ENCODE measurements at places on chromosomes 1 and 21.

GRCh38 chr1:94045465-94046056 is 75.4 kb downstream of the ABCA4 start:
- peak; percentile 92 for DNase-seq

GRCh38 chr1:11311816-11312755 is 39.1 kb downstream of the UBIAD1 start:
- no peak for DNase-seq

DNA sequence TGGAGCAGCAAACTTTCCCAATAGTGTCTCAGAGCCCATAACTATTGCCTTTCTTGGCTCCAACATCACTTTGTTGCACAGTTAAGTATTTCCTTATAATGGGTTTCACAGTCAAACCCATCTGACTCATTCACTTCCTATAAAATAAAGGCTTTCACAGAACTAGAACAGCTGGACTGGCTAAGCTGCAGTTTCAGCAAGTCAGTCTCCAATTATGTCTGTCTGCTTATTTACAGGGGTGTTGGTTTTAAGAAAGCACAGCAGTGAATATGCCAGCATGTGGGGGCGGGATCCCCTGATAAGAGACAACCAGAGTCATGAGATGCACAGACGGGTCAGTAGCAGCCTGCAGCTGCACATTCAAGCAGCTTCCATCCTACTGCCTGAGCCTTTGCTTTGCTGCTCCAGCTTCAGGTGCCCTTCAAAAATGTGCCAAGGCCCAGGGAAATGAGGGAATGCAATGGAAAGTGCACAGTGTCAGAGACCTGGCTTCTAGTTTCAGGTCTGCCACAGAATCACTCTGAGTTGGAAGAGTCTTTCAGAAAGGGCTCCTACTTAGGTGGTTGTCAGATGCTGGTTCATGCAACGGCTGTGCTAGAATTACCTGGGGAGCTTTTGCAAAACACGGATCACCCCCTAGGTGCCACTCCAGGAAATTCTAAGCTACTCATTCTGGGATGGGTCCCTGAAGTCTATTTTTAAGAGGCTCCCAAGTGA is 24.8 kb downstream of the RNF19B start:
- peak; percentile 91 for DNase-seq

GRCh38 chr1:17393230-17393629 is 21.2 kb downstream of the PADI6 start:
- no peak for DNase-seq

DNA sequence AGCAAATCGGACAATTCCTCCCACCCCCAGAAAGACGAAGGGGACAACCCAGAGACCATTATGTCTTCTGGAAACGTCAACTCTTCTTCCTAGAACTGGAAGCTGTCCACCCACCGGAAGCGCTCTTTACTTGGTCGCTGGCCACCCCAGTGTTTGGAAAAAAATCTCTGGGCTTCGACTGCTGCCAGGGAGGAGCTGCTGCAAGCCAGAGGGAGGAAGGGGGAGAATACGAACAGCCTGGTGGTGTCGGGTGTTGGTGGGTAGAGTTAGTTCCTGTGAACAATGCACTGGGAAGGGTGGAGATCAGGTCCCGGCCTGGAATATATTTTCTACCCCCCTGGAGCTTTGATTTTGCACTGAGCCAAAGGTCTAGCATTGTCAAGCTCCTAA is 3.2 kb downstream of the S1PR1 start:
- no peak for DNase-seq

GRCh38 chr21:14737922-14738321 is 191.8 kb upstream of the SAMSN1 start:
- no peak for DNase-seq

GRCh38 chr1:160711602-160712311 is at the start of gene CD48:
Gene CD48, minus strand, starts transcription at chr1:160711822. Its CDS starts 59 bp downstream, at chr1:160711763.
- no peak for DNase-seq

GRCh38 chr1:88655685-88656299 is 28.3 kb upstream of the PKN2 start:
- DNase-seq, result no peak

Data from AG09309 (cell line).